ENCODE measurements at places on chromosomes 7 and 10.

GRCh38 chr7:101940830-101941229 is 123.4 kb downstream of the CUX1 start:
- no peak for DNase-seq

- DNase-seq, result no peak
Measured at GRCh38 chr10:90658791-90659190, 199.0 kb downstream of the HTR7 start.

- DNase-seq, result no peak
Measured at GRCh38 chr10:118412132-118412760, 70.1 kb upstream of the FAM204A start.

DNA sequence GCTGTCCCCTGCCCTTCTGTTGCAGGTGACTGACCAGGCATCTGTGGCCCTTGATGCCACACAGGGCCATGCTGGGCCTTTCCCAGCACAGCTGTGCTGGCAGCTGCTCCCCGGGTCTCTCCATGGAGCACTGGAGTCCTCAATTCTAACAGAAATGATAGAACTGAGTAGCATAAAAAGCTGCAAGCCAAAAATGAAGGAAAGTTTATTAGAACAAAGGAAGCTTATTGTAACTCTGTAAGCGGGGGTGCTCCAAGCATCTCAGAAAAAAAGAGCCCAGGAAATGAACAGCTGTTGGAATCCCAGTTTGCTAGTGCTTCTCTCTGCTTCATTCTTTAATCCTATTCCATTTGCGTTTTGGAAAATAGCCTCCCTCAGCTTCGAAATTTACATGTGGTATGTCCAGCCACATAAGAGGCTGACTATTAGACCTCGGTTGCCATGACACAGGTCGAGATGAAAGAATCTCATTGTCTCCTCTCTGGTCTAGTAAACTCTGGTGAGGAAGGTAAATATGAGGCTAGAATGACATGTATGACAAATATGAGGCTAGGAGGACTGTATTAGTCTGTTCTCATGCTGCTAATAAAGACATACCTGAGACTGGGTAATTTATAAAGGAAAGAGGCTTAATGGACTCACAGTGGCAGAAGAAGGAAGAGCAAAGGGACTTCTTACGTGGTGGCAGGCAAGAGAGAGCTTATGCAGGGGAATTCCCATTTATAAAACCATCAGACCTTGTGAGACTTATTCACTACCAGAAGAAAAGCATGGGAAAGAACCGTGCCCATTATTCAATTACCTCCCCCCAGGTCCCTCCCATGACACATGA is 23.7 kb downstream of the EPDR1 start:
- no peak for DNase-seq

GRCh38 chr10:80283119-80283518 is 6.3 kb downstream of the MAT1A start:
- DNase-seq, result no peak

DNA sequence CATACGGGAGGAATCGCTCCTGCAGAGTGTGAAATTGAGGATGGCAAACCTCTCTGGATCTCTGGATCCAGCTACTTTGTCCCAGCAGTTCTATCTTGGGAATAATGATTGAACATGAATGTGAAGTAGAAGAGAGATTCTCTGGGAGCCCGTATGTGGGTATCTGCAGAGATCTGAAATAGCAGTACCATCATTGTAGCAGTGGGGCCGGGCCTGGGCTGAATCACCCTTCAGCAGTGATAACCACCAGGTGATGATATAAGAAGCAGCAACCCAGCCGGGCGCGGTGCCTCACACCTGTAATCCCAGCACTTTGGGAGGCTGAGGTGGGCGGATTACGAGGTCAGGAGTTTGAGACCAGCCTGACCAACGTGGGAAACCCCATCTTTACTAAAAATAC is 51.9 kb downstream of the SKIDA1 start:
- DNase-seq, result no peak

Measured in omental fat pad (tissue), 4 donors.